Stimulated activated CD8-positive, alpha-beta memory T cell treated with anti-CD3 and anti-CD28 coated beads, Interleukin-7, amount 100 ng/mL, for 24 hours (primary cell): ENCODE measurements at places on chromosomes 13 and 19.

DNA sequence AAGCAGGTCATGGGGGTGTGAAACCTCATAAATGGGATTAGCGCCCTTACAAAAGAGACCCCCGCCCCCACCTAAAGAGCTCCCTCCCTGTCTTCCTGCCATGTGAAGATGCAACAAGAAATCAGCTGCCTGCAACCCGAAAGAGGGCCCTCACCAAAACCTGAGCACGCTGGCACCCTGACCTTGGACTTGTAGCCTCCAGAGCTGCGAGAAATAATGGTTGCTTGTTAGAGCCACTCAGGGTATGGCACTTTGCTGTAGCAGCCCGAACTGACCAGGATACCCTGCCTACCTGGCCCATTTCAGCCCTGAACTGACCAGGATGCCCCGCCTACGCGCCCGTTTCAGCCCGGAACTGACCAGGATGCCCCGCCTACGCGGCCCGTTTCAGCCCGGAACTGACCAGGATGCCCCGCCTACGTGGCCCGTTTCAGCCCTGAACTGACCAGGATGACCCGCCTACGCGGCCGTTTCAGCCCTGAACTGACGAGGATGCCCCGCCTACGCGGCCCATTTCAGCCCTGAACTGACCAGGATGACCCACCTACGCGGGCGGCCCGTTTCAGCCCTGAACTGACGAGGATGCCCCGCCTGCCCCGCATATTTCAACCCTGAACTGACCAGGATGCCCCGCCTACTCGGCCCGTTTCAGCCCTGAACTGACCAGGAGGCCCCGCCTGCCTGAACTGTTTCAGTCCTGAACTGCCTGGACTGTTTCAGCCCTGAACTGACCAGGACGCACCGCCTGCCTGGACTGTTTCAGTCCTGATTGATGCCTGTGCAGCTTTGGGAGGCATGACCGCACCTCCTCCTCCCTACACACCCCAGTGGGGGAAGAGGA, 120.0 kb downstream of the UQCRFS1 start:
- no peak for DNase-seq

DNA sequence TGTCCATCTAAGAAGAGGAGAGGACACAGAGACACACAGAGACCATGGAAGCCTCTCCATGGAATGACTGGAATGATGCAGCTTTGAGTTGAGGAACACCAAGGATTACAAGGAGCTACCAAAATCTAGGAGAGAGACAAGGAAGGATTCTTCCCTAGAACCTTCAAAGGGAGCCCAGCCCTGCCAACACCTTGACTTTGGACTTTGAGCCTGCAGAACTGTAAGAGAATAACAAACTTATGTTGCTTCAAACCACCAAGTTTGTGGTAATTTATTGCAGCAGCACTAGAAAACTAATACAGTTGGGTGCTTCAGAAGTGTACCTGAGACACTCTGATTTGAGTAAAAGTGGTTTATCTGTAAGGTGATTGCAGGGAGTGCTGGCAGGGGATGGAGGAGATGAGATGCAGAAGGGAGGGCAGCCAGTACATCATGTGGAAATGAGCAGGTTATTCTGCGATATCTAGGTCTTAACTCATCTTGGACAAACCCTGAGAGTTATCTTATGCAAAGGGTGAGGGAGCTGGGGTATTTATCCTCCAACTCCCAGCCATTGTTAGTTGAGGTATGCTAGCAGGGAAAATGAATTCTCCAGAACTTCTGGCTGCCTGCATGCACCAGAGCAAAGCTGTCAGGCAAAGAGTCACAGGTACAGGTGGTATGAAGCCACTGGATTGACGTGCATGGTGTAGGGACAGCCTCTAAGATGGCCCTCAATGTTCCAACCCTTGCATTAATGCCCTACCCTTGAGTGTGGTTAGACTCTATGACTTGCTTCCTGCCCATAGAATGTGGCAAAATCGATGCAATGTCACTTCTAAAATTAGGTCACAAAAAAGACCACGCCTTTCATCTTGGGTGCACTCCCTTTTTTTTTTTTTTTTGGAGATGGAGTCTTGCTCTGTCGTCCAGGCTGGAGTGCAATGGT, 31.3 kb upstream of the ADGRL1 start:
- no peak for DNase-seq

DNA sequence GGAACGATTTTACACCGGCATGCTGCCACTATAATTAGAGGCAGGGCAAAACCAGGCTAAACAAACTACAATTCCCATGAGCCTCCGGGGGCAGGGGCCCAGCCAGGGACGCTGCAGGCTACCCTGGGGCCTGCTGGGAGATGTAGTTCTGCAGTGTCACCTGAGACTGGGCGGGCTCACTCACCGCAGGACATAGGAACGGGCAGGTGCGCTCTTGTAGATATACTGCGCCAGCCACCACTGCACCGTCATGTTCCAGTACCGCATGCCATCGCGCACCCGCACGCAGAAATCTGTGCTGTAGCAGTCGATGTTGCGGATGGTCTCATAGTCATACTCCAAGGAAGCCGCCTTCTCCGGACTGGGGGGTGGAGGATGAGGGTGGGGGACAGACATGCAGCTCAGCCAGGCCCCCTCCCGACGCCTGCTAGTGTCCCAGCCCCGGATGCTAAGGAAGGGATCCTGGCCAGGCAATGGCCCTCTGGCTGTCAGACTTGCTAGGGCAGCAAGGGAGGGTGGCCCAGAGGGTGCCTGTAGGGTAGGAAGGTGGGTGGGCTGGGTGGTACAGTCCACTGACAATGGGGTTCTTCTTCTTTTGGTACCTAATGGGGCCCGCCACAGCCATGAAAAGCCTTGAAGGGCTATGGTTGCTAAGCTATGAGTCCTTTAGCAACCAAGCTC, 5.8 kb upstream of the TMC4 start:
- DNase-seq: no peak

GRCh38 chr13:22839603-22840530, 340.9 kb upstream of the SGCG start:
- DNase-seq: no peak

GRCh38 chr19:53823380-53824120, 564 bp downstream of the NLRP12 start:
- no peak for DNase-seq

DNA sequence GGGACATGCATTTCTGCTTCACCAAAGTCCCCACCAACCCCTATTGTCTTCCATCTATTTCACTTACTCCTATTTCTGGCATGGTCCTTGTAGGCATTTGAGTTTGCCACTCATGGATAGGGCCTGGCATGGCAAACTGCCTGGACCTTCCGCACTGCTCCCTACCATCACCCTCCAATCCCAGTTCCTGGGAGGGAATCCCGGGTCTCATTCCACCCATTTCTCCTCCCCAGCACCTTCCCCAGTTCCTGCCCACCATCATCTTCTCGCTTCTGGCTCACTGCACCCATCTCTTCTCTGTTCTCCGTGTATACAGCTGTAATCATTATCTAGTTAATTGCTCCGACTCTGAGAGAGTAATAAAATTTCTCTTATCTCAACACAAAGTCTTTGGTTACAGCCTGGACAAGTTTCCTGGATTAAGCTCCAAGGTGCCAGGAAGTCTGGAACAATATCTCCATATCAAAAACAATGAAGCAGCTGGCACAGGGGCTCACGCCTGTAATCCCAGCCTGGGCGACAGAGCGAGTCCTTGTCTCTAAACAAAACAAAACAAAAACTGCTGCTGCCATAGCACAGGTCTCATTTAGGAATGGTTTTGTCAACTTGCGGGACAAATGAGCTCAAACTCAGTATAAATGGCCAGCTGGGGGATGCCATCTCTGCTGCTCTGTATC, 17.0 kb upstream of the COX7A1 start:
- DNase-seq: no peak

DNA sequence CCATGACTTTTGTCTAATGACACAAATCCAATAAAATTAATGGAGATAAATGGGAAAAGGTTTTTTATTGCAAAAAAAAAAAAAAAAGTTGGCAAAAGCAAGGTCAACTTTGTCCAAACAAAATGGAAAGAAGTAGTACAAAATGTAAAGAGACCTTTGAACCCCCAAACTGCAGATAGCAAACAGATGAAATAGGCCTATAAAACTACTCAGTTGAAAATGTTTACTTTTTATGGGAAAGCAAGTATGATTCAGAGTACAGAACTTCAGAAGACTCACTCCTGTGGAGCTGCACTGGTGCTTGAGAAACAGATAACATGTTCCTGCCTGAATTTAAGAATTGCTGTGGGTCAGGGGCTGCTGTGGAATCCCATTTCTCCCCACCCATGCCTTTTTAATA, 9.8 kb upstream of the ZNF177 start:
- no peak for DNase-seq

- DNase-seq: no peak
These were observed 15.9 kb upstream of the DNAJC3 start for GRCh38 chr13:95660981-95661581.

- DNase-seq: no peak
These were observed 13.4 kb upstream of the C19orf33 start for GRCh38 chr19:38290631-38291147.

- DNase-seq: no peak
These were observed 62.7 kb upstream of the LSM14A start for GRCh38 chr19:34109596-34109995.

- DNase-seq: no peak
These were observed 2.0 kb upstream of the MCOLN1 start for GRCh38 chr19:7520131-7521051.

- no peak for DNase-seq
These were observed 28.9 kb downstream of the PPP1R37 start for GRCh38 chr19:45121827-45122345.

GRCh38 chr19:1250437-1251260, 2.3 kb downstream of the MIDN start:
- no peak for DNase-seq

GRCh38 chr19:7692417-7693088, 9.4 kb downstream of the FCER2 start:
- DNase-seq: no peak

GRCh38 chr13:111131048-111131447, 15.9 kb downstream of the ARHGEF7 start:
- DNase-seq: no peak

DNA sequence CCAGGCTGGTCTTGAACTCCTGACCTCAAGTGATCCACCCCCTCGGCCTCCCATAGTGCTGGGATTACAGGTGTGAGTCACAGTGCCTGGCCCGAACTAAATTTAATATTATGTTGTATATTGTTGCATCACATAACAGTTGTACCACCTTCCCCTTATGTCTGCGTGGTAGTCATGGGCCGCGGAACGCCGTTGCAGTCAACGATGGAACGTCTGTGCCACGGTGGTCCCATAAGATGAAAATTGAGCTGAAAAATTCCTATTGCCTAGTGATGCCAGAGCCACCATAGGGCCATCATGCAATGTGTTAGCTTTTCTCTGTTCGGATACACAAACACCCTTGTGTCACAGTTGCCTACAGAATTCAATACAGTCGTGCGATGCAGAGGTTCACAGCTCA, 236.1 kb downstream of the TEX29 start:
- no peak for DNase-seq

DNA sequence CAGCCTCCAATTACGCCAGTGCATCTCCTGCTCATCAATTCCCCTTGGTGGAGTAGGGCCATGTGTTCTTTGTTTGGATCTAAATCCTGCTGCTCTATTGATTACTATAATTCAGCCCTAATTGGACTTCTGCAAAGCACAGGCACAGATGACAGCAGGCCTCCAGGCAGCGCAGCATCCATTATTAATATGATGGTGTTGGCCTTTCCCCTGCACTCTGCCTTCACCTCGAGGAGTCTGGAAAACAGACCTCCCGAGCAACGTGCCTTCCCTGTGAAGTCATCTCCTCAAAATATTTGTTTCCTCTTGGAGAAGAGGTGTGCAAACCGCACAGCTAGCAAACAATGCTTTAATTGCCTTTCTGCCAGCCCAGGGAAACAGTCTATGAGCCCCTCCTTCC, 92.5 kb downstream of the UQCRFS1 start:
- no peak for DNase-seq

- no peak for DNase-seq
These were observed 22.8 kb upstream of the ITM2B start for GRCh38 chr13:48210178-48210577.

- DNase-seq: no peak
These were observed 111.8 kb downstream of the SACS start for GRCh38 chr13:23321535-23322241.

DNA sequence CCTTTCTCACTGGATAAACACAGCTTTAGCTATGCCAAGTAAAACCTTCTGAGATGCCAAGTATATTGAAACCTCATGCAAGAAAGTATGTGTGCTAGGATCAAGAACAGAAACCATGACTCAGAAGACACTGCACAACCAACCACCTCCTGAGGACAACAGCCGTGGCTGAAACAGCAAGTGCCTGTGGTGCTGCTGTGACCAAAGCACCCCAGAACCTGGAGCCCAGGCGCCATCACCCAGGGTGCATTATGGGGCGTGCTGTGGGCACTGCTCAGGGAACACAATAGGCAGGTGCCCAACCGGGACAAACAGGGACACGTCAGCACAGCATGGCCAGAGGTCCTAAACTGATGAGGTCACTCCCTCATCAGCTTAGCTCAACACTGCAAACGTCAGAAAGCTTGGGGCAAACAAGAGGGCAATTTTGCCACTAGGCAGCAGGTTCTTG, 101.3 kb upstream of the SLC15A1 start:
- DNase-seq: peak; percentile 26

GRCh38 chr13:113907635-113908617, 44.0 kb upstream of the GAS6 start:
- DNase-seq: no peak

DNA sequence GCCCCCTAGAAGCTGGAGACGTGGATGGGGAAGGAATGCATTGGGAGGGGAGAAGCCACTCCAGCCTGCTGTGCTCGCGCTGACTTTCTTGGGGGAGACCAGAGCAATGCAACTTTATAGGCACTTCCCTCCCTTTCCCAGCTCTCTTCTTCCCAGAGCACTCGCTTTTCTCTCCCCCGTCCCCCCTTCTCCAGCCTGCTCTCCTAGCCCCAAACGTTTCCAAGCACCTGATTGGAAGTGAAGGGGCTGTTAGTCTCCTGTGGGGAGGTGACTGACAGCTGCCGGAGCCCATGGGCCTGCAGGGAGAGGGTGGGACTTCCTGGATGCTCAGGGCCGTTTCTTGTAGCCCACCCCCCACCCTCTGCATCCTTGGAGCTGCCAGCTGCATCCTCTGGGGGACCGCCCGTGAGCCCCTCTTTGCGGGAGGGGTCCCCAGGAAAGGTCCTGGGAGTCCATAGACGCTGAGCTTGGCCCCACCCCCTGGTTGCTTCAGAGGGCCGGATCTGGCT, 2.5 kb downstream of the HDGFL2 start:
- no peak for DNase-seq

- DNase-seq: peak; percentile 88
These were observed 12.4 kb downstream of the PRKD2 start for GRCh38 chr19:46704379-46705076.

DNA sequence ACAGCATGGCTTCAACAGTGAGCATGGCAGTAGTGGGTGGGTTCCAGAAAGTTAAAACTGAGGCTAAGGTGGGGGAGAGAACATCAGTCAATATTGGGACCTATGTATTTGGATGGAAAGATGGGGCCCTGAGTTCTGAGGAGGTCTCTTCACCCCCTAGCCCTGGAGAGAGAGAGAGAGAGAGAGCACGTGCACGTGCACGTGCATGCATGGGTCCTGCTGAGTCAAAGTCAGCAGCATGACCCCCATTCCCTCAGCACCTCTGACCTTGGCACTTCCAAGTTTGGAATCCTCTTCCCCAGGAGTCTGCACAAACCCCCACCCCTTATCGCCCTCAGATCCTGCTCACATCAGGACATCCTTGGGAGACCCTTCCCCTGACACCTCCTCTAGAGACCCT, 32.5 kb upstream of the CEACAM1 start:
- no peak for DNase-seq

GRCh38 chr19:47107202-47107952, 6.2 kb downstream of the ZC3H4 start:
- DNase-seq: no peak
